ENCODE measurements at places on chromosomes 2 and 18. TPM values are rescaled to one million over a fixed set of nuclear protein-coding genes. Genes with fewer than 3 reads are reported as not detected.

QPCT gene
- total RNA-seq, result 0.50 TPM

DNA sequence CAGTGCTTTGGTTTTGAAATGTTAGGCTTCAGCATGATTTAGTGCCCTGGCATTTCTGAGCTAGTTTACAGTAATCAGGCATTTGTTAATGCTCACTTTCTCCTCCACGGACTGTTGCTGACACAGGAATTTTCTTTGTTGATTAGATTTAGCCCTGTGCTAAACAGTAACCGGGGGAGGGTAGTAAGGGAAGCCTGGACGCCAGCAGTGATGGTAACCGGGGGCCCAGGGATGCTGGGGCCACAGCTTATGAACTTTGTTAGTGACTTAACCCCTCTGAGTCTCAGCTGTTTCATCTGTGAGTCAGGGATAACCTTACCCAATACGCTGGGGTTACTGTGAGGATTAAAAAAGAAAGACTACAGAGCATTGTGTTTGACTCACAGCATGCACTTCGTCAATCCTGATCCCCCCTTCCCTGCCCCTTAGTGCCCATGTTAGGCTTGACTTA lies 33.5 kb downstream of the KLHL29 start:
- no peak for DNase-seq

CHST10 gene
- 6.4 TPM for total RNA-seq

TTLL4 gene
- 24.1 TPM for total RNA-seq

DNA sequence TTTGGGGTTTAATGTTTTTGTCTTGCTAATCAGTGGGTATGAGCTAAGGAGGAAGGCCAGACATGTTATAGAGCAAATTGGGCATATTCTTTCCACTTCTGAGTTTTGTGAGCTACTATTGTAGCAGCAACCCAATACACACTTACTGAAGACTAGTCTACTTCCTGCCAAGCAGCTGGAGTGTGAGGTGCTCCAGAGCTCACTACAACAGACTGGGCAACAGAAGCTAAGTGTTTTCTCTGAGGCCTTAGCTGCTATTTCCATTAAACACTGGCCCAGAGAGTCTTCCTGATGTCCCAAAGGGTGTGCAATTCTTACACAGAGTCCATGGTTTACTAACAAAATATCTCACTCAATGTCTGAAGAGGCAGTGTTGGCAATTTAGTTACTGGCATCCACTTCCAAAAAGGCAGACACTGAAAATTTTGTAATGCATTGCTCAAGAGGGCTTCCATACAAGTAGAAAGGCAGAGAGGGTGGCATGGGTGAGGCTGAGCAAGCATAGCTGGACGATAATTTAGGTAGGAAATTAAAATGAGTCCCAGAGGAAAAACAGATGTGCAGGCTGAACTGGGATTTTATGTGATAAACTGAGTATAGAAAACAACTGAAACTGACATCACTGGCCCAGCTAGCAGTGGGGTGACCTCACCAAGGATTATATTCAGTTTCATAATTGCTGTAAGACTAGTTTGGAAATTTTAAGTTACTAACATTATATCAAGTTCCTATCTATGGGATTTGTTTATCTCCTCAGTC lies 68.6 kb downstream of the ZC3H6 start:
- DNase-seq, result no peak

GRCh38 chr2:167681234-167682015 lies 566.0 kb downstream of the STK39 start:
- no peak for DNase-seq

PLB1 gene
- 0.43 TPM for total RNA-seq

DNA sequence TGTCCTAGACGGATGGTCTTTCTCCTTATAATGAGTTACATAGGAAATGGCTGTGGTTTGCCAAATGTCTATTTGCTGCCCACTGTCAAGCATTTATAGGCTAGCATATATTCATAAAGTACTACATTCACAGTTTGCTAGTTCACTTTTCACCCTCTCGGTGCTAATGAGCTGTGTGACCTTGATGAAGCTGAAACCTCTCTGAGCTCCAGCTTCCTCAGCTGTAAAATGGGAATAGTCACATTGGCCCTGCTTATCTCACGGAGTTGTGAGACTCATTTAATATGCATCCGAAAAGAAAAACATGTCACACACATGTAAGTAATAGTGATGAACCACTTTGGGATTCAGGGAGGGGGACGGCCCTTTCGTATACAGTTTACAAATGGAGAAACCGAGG lies 17.0 kb downstream of the PRKCE start:
- no peak for DNase-seq

GRCh38 chr2:196172951-196173350 lies 1.6 kb upstream of the STK17B start:
- no peak for DNase-seq

OBSL1 gene
- not detected for total RNA-seq

DNA sequence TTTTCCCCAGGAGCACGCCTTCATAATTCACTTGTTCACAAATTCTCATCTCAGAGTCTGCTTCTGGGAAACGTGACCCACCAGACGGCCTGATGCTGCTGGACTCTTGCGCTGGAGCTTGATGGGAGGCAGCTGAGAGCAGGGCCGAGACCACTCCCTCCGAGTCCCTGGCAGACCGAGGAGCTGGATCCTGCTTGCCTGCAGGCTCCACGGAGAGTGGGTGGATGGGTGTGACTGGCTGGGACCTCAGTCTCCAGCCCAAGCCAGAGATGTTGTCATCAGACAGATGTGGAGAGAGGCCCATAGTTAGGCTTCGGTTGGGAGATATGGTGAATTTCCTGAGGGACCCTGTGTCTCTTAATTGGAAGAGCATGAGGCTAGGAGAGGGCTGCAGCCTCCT lies 76.4 kb downstream of the TSN start:
- no peak for DNase-seq

DNAJC5G gene
- not detected for total RNA-seq

ALPP gene
- total RNA-seq, result not detected

Measured in activated naive CD8-positive, alpha-beta T cell treated with anti-CD3 and anti-CD28 coated beads, Interleukin-2, amount 10 ng/mL, durations not matched to agents 7 days and 5 days (primary cell).